ENCODE measurements at places on chromosomes 12 and 14.

DNA sequence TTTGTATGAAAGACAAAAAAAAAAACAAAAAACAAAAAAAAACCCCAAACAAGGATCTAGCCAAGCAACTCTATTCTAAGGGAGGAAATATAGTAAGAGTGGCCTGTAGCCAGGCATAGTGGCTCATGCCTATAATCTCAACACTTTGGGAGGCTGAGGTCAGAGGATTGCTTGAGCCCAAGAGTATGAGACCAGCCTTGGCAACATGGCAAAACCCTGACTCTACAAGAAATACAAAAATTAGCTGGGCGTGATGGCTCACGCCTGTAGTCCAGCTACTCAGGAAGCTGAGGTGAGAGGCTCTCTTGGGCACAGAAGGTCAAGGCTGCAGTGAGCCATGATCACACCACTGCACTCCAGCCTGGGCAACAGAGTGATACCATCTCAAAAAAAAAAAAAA, 47.9 kb downstream of the TMEM117 start:
- no peaks in the 10 kb centered on the region for H3K27me3 ChIP-seq
- no peak overlapping the region for H3K4me3 ChIP-seq
- no peak overlapping the region for H3K27ac ChIP-seq
- no peaks in the 10 kb centered on the region for H3K36me3 ChIP-seq
- DNase-seq: no peak

- H3K27ac ChIP-seq: no peak overlapping the region
- H3K36me3 ChIP-seq: no peaks in the 10 kb centered on the region
- H3K27me3 ChIP-seq: no peaks in the 10 kb centered on the region
- DNase-seq: no peak
- no peaks in the 10 kb centered on the region for H3K4me1 ChIP-seq
Measured at GRCh38 chr12:132264086-132265010, 65.0 kb downstream of the GALNT9 start.

DNA sequence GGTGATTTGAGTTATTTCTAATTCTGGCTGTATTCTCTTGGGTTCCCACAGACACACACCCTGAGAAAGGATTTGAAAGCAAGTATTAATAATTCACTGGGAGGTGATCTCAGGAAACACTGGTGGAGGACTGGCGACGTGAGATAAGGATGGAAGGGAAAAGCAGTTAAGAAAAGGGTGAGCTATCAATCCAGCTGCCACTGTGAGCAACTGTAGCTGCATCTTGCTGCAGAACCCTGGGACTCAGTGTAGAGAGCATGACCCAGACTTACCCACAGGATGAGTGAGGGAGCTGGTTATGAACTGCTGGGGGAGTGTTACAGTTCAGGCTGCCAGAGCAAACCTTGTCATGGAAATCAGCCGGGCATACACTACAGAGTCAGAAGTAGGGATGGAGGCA, 71.9 kb downstream of the RESF1 start:
- peaks cover 5% of the 10 kb centered on the region for H3K4me1 ChIP-seq
- DNase-seq: no peak
- no peak overlapping the region for H3K4me3 ChIP-seq
- no peaks in the 10 kb centered on the region for H3K36me3 ChIP-seq

GRCh38 chr12:115380546-115381120, 696.7 kb upstream of the TBX3 start:
- H3K36me3 ChIP-seq: no peaks in the 10 kb centered on the region
- H3K27ac ChIP-seq: no peak overlapping the region
- no peak overlapping the region for H3K4me3 ChIP-seq

DNA sequence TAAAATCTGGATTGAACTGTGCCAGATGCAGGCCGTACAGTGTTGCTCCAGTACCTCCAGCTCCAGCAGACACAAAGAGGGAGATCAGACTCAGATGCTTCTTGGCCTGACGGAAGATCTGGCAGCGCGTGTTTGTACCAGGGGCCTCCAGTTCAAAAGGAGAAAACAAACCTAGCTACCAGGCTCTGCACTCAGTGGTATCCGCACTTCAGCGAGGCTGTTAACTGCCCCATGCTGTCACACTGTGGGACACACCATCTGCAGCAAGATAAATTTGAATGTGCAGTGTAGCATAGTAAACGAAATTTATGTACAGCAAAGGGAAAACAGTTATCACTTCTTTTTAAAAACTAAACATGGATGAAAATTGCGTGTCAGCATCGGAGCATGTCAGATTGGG, 5.1 kb downstream of the DYNC1H1 start:
- H3K27ac ChIP-seq: no peak overlapping the region
- peaks cover 4% of the 10 kb centered on the region for H3K36me3 ChIP-seq
- H3K4me3 ChIP-seq: no peak overlapping the region

DNA sequence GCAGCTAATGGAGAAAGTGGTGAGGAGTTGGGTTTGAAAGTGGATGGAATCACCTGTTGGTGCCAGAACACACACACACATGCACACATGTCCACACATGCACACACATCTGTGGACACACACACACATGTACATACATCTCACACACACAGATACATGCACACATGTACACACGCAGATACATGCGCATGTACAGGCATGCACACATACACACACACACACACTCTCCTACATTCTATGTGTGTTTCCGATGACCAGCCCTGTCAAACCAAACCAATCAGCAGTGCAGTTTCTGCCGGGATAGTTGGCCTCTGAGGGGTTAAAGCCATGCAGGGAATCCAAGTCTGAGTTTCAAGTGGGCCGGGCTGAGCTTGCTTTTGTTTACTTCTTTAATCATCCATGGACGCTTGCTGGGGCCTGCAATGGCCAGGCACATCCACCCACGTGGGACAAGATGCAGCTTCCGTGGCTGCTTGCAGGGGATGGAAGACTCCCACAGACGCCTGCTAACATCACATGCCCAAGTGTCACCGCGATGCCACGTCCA, 52.5 kb downstream of the GALNT9 start:
- H3K4me1 ChIP-seq: no peaks in the 10 kb centered on the region
- H3K36me3 ChIP-seq: no peaks in the 10 kb centered on the region
- peaks cover 12% of the 10 kb centered on the region for H3K27me3 ChIP-seq
- DNase-seq: no peak
- H3K4me3 ChIP-seq: no peak overlapping the region

DNA sequence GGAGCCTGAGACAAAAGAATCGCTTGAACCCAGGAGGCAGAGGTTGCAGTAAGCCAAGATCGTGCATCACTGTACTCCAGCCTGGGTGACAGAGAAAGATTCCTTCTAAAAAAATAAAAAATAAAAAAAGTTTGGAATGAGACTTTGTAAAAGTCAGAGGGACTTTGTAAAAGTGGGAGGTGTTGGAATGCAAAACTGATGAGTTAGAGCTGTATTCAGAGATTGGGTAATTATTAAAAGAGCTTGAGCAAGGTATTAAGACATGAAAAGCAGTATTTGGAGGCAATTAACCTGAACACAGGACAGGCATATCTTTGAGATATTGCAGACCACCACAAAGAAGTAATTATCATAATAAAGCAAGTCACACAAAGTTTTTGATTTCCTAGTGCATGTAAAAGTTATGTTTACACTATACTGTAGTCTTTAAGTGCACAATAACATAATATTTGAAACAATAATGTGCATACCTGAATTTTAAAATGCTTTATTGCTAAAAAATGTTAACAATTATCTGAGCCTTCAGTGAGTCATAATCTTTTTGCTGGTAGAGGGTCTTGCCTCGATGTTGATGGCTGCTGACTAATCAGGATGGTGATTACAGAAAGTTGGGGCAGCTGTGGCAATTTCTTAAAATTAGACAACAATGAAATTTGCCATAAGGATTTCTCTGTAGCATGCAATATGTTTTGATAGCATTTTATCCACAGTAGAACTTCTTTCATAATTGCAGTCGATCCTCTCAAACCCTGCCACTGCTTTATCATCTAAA, 33.1 kb downstream of the PHLDA1 start:
- no peaks in the 10 kb centered on the region for H3K36me3 ChIP-seq
- H3K27ac ChIP-seq: no peak overlapping the region
- H3K4me3 ChIP-seq: no peak overlapping the region
- H3K27me3 ChIP-seq: no peaks in the 10 kb centered on the region
- H3K4me1 ChIP-seq: no peaks in the 10 kb centered on the region

GRCh38 chr14:37620856-37621255, 25.4 kb downstream of the TTC6 start:
- no peak overlapping the region for H3K4me3 ChIP-seq
- no peak overlapping the region for H3K27ac ChIP-seq
- H3K4me1 ChIP-seq: no peaks in the 10 kb centered on the region

GRCh38 chr14:77482422-77482821, 16.2 kb downstream of the ISM2 start:
- DNase-seq: no peak
- no peaks in the 10 kb centered on the region for H3K36me3 ChIP-seq
- H3K27me3 ChIP-seq: no peaks in the 10 kb centered on the region
- no peak overlapping the region for H3K27ac ChIP-seq
- H3K4me3 ChIP-seq: no peak overlapping the region

DNA sequence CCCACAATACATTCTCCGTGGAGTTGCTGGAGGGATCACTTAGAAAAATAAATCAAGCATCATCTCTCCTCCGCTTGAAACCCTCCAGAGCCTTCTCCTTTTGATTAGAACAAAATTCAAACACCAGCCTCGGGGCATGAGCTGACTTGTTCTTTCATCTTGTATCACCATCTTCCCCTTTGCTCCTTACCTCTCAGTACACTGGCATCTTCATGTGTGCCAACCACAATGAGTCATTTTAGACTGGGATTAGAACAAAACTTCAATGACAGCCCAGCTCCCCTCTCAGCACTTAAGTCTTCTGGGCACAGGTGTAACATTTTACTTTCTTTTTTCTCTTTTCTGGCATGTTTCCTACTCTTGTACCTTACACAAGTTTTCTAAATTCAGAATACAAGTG, 1159.2 kb upstream of the TMEM132C start:
- no peaks in the 10 kb centered on the region for H3K27me3 ChIP-seq
- no peak overlapping the region for H3K4me3 ChIP-seq
- DNase-seq: no peak
- no peak overlapping the region for H3K27ac ChIP-seq
- H3K36me3 ChIP-seq: no peaks in the 10 kb centered on the region

DNA sequence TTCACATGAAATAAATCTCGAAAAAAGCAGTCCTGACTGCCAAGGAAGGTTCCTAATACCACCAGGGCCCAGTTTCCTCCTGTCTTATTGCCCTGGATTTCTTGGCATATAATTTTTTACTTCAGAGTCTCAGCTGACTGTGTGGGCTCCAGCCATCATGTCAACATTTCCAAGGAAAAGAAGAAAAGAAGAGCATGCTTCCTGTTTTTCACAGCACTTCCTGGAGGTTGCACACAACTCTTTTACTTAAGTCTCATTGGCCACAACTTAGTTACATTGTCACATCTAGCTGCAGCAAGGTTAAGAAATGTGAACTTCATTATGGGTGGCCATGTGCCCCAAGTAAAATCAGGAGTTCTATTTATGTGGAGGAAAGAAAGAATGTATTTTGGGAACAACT, 24.3 kb downstream of the DACT1 start:
- no peak for DNase-seq
- H3K4me3 ChIP-seq: peak overlapping the region; percentile 11
- H3K27me3 ChIP-seq: no peaks in the 10 kb centered on the region
- H3K27ac ChIP-seq: no peak overlapping the region
- H3K4me1 ChIP-seq: peaks cover 23% of the 10 kb centered on the region
- no peaks in the 10 kb centered on the region for H3K36me3 ChIP-seq

DNA sequence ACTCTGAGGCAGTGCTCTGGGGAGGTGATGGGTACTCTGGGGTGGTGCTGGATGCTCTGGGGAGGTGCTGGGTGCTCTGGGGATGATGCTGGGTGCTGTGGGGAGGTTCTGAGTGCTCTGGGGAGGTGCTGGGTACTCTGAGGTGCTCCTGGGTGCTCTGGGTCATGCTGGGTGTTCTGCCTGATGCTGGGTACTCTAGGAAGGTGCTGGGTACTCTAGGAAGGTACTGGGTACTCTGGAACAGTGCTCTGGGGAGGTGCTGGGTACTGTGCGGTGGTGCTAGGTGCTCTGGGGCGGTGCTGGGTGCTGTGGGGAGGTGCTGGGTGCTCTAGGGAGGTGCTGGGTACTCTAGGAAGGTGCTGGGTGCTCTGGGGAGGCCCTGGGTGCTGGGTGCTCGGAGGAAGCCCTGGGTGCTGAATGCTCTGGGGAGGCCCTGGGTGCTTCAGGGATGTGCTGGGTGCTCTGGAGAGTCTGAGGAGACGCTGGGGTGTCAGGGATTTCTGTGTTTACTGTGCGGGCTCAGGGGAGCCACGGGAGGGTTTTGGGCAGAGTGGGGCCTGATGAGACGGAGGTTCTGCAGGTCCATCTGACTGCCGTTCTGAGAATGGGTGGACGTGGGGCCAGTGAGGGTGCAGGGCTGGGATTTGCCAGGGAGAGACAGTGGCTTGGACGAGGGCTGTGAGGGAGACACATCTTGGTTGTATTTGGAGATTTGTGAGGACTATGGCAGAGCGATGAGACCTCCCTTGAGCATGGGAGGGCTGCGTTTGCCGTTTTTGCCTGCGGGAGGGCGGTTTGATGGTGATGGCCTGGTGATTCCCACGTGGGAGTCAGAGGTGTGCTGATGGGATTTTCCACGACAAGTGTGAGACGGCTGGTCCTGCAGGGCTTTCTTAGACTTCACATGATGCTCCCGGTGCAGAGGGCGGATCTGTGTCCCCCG, 30.0 kb downstream of the MMP17 start:
- no peaks in the 10 kb centered on the region for H3K27me3 ChIP-seq
- H3K36me3 ChIP-seq: no peaks in the 10 kb centered on the region
- DNase-seq: no peak
- H3K27ac ChIP-seq: no peak overlapping the region

DNA sequence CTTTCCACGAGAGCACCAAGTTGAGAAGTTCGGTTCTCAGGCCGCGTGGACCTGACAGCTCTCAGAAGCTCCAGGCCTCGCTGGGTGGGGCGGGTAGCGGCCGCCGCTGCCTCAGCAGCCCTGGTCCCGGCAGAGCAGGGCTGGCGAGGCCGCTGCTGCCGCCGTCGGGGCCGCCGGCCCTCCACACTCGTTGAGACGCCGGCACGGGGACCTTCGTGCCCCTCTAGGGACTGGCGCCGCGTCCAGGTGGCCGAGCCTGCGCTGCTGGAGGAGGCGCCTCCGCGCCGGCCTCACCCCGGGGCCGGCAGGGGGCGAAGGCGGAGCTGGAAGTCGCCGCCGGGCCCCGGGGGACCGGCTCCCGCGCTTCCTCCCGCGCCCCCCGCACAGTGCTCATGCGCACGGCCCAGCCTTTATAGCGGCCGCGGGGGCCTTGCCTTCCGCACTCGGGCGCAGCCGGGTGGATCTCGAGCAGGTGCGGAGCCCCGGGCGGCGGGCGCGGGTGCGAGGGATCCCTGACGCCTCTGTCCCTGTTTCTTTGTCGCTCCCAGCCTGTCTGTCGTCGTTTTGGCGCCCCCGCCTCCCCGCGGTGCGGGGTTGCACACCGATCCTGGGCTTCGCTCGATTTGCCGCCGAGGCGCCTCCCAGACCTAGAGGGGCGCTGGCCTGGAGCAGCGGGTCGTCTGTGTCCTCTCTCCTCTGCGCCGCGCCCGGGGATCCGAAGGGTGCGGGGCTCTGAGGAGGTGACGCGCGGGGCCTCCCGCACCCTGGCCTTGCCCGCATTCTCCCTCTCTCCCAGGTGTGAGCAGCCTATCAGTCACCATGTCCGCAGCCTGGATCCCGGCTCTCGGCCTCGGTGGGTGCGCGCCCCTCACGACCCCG, at the start of gene COCH:
COCH (plus strand) TSS at position 440 of the 879 bp plus-strand sequence; CDS start at position 820, 380 bp downstream.
- H3K4me3 ChIP-seq: peak within 1 kb of the TSS; percentile 22
- no peaks in the 10 kb centered on the region for H3K4me1 ChIP-seq
- peak; percentile 1 for DNase-seq
- no peaks in the 10 kb centered on the region for H3K36me3 ChIP-seq
